CD8-positive, alpha-beta memory T cell (primary cell): ENCODE measurements at places on chromosomes 6 and 20.
A peak's percentile ranks its signal among the peaks of the same experiment; 100 is the strongest.

- H3K27ac ChIP-seq, result no peak overlapping the region
- no peak overlapping the region for H3K4me3 ChIP-seq
- DNase-seq, result no peak
- no peaks in the 10 kb centered on the region for H3K36me3 ChIP-seq
- no peaks in the 10 kb centered on the region for H3K27me3 ChIP-seq
These were observed 815.5 kb upstream of the SLC35B3 start for GRCh38 chr6:9250852-9251251.

GRCh38 chr6:167956983-167957492 is 40.4 kb upstream of the KIF25 start:
- no peaks in the 10 kb centered on the region for H3K27me3 ChIP-seq
- H3K4me1 ChIP-seq, result no peaks in the 10 kb centered on the region
- no peak overlapping the region for H3K4me3 ChIP-seq
- H3K27ac ChIP-seq, result no peak overlapping the region
- no peak for DNase-seq
- H3K36me3 ChIP-seq, result no peaks in the 10 kb centered on the region

GRCh38 chr6:38117281-38117680 is 297.8 kb downstream of the ZFAND3 start:
- no peak overlapping the region for H3K4me3 ChIP-seq
- no peaks in the 10 kb centered on the region for H3K27me3 ChIP-seq
- H3K27ac ChIP-seq, result no peak overlapping the region
- H3K4me1 ChIP-seq, result no peaks in the 10 kb centered on the region
- no peak for DNase-seq

GRCh38 chr6:42075159-42075838 is 25.0 kb downstream of the TAF8 start:
- peaks cover 22% of the 10 kb centered on the region for H3K36me3 ChIP-seq
- no peak overlapping the region for H3K27ac ChIP-seq
- H3K27me3 ChIP-seq, result no peaks in the 10 kb centered on the region
- no peak overlapping the region for H3K4me3 ChIP-seq
- no peaks in the 10 kb centered on the region for H3K4me1 ChIP-seq
- peak; percentile 12 for DNase-seq

- H3K36me3 ChIP-seq, result no peaks in the 10 kb centered on the region
- no peaks in the 10 kb centered on the region for H3K4me1 ChIP-seq
- DNase-seq, result no peak
These were observed 23.8 kb upstream of the SLC22A2 start for GRCh38 chr6:160282444-160282843.

DNA sequence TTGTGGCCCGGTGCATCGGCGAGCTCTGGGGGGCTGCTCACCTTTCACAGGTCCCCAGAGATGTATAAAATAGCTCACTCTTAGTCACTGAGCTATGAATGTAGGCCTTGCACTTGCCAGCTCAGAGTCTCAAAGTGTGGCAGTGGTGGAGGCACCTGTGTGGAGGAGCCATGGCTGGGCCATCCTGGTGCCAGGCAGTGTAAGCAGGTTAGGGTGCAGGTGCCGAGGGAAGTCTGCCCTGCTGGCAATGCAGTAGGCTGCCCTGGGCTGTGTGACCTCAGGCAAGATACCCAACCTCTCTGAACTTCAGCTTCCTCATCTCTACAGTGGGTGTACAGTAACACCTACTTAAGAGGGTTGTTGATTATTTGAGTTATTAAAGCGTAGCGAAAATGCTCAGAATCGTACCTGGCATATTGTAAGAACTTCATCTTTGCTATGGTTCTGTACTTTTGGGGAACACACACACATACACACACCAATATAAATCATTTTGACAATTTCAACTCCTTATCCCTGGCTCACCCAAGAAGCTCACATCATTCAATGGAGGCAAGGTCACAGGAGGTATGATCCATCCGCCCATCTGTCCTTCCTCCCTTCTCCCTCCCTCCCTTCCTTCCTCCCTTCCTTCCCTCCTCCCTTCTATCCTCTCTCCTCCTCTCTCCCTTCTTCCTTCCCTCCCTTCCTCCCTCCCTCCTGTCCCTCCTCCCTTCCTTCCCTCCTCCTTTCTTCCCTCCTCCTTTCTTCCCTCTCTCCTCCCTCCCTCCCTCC is 66.8 kb upstream of the STX16 start:
- no peak overlapping the region for H3K4me3 ChIP-seq
- no peaks in the 10 kb centered on the region for H3K36me3 ChIP-seq
- H3K27ac ChIP-seq, result no peak overlapping the region
- no peaks in the 10 kb centered on the region for H3K4me1 ChIP-seq
- peaks cover 4% of the 10 kb centered on the region for H3K27me3 ChIP-seq
